HEK293T (cell line): ENCODE measurements at places on chromosomes 1 and 21.

DNA sequence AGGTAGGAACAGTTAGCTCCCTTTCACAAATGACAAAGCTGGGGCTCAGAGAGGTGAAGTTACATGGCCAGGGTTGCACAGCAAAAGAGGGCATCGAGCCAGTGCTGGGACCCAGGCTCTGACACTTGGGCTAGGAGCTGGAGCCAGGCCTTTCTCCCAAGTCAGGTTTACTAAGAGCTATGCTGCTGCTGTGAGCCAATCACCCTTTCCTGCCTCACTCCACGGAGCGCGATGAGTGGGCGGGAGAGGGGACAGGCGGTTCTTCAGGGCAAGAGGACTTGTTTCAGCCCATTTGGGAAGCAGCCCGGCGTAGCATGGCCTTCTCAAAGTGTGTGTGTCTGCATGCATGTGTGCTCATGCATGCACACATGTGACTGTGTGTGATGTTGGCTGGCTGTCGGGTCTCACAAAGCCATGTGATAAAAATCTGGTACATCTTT, 10.6 kb downstream of the ID3 start:
- no peak for DNase-seq

- no peak for DNase-seq
Measured at GRCh38 chr1:71930511-71930910, 351.8 kb downstream of the NEGR1 start.

- no peak for DNase-seq
Measured at GRCh38 chr1:56654126-56654923, 9.2 kb downstream of the PRKAA2 start.

DNA sequence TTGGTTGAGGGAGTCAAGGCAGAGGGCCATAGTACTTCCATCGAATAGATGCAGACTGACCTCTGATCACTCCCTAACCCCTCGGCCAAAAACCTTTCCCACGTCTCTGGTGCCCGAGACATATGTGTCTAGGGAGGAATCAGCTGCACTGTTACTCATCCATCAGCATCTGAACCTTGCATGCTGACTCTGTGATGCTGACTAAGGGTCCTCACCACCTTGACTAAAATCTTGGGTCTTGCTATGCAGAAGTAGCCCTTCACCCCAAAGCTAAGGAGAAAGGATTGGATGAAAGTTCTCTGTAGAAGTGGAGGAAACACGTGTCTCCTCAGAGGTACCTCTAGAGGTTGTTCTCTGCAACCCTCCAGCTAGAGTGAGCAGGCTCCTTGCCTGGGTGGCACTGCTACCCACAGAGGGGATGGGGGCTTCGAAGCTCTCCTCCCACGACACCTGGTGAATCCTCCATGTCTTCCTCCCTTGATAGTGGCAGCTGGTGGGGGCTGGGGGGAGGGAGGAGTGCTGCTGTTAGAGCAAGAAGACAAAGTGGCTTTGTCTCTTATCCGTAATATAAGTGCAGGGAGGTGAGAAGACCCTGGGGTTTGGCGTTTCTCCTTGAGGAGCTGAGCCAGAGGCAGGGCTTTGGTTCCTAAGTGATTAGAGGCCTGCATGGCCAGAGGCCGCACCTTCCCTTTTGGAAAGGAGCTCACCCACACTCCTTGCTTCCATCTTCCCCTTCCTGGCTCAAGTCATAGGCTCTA, 45.1 kb downstream of the ATP2B4 start:
- no peak for DNase-seq

DNA sequence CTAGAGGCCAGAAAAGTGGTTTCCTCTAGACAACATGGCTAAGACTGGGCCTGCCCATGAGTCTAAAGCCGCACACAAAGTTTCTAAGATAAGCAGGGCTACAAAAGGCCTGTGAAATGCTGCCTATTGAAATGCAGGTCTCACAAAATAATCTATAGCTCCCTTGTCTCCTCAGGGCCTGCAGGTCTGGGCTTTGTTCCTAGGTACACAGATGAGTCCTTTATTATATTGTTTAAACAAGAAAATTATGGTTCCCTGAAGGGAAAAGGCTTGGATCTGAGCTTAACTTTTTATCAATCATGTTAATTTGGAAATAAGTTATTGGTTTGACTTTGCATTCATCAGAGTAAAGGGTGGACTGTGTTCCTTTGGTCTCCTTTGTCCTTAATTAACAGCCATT, 413.4 kb upstream of the BEND5 start:
- DNase-seq: no peak

- DNase-seq: no peak
Measured at GRCh38 chr1:230509281-230509977, 83.3 kb upstream of the PGBD5 start.

GRCh38 chr1:165753934-165754333, 14.7 kb downstream of the TMCO1 start:
- no peak for DNase-seq

DNA sequence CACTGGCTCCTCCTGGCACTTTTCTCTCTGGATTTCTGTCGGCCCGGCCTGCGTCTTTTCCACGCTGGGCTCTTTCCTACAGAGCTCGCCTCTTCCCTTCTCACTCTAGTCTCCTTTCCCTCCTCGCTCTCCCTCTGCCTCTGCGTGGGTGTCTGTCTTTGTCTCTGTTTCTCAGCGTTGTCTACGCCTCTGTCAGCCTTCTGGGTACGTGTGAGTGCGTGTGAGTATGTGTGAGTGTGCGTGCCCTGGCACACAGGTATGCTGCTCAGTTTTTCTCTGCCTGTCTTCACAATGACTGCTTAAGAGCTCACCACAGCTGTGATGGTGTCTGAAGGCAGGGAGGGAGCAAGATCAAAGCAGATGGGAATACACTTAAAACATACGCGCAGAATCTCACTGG, 77.7 kb downstream of the KIRREL1 start:
- DNase-seq: no peak

GRCh38 chr1:905071-905749, 18.5 kb upstream of the SAMD11 start:
- DNase-seq: no peak

DNA sequence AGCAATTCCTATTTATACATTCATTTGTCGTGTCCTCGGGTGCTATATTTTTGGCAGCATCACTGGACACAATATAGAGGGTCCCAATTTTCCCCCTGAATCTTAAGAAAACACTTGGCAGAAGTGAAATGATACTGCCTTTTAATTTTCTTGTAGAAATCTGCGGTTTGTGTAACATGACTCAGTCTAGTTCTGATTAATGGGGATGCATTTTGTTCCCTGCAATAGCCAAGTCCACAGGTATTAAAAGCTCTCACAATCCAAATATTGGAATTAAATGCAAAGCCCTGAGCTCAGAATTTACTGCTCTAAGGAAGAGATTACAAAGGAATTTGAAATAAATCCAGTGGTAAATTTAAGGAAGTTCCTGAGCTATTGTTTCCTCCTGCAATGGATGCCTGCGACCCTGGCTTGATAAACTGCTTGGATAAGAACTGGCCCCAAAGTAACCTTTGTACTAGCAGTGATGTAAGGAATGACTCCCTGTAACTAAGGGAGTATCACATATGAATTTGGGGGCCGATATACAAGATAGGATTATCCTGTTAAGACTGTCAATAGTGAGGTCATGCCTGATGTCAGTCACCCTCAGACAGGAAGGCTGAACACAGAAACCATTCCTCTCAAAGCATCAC, 349.7 kb upstream of the C1orf87 start:
- no peak for DNase-seq

DNA sequence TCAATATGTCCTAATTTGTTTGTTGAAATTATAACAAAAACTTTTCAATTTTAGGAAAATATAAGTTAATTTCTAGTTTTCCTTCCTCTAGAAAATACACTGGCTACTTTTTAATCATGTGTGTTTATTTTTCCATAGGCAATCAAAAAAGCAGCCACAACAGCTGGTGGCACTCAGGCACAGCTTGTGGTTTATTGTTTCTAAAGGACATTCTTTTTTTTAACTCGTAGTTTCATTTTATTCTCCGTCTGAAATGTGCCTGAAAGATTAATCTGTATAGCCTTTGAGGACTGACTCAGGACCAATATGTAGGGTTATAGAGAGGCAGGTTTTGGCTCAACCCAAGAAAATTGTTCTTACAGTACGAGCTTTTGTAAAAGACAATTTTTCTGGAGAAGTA, 20.7 kb upstream of the STX12 start:
- no peak for DNase-seq

- no peak for DNase-seq
Measured at GRCh38 chr1:116693759-116694480, 26.4 kb upstream of the IGSF3 start.

GRCh38 chr21:33403128-33403785, at the start of gene IFNGR2:
IFNGR2 (plus strand) TSS chr21:33403413; CDS start chr21:33403544, 131 bp downstream.
- DNase-seq: peak; percentile 70

DNA sequence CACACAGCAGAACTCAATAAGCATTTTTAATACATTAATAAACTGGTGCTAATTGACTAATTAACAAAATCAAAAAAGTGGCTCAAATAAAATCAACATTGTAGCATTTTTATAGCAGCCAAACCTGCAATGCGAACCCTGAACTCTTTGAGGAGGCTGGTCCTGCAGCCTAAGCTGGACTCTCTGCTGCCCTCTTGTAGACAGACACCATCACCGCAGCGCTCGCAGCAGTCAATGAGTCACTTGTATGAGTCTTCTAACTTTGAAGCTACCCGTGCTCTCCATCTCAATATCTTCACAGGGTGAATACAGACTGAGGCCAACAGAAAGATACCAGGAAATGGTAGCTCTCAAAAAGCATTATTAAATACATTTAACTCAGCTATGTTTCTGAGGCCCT, 9.7 kb upstream of the KRTAP7-1 start:
- DNase-seq: peak; percentile 65

DNA sequence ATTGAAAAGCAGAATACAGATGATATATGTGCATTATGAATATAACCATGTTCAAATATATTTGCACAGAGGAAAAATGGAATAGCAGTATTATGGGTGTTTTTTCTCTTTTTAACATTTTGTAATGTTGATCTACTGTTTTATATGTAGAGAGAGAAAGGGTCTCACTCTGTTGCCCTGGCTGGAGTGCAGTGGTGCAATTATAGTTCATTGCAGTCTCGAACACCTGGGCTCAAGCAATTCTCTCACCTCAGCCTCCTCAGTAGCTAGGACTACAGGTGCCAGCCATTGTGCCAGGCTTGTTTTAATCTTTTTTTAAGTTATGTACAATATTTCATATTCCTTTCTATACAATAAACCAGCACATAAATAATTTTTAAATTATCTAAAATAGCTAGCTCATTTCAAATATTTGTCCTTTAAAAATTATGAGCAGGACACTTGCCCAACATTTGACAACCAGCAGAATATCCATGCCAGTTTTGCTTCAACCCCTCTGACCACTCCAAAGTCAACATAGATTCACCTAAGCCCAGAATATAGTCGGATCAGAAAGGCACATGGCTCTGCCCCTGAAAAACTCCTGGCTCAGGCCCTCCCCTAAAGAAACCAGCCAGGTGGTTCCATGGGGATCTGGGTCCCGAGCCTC, 29.8 kb downstream of the ZNF281 start:
- DNase-seq: no peak

- no peak for DNase-seq
Measured at GRCh38 chr21:20641241-20641640, 357.0 kb upstream of the NCAM2 start.

- DNase-seq: peak; percentile 59
Measured at GRCh38 chr1:24909388-24909898, 20.6 kb downstream of the RUNX3 start.

GRCh38 chr1:8356256-8357209, 38.6 kb downstream of the SLC45A1 start:
- DNase-seq: no peak

- no peak for DNase-seq
Measured at GRCh38 chr1:30275926-30276764, 447.2 kb downstream of the MATN1 start.

- DNase-seq: no peak
Measured at GRCh38 chr21:36904093-36904666, 62.3 kb downstream of the HLCS start.

DNA sequence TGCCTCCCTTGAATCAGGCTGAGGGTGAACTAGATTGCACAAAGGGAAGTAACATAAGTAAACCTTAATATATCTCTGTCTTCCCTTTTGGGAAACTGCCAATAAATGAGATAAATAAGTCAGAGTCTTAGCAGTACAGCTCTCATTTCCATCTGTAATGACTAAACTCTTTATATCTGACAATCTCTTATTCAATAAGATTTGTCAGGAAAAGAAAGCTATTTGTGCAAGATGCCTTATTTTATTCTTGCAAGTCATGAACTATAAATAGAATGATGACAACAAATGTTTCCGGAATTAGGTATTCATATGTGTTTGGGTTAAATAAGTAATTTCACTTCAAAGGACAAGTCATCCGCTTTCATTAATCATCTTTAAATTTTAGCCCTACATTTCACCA, 229.2 kb downstream of the PTGER3 start:
- no peak for DNase-seq

DNA sequence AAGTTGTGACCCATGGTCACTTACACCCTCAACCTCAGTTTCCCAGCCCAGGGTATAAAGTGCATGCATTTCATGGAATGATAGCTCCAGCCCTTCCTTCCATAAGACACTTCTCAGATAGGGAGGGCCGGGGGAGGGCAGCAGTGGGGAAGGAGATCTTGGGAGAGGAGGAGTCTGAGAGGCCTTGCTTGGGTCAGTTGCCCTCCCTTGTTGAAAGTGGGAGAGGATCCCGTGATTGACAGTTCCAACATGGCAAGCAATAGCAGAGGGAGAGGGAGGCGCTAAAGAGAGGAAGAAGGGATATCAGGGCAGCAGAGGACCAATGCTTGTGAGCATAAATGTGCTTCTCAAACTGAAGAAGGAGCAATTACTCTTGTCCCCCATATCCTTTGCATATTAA, 244.4 kb downstream of the CHRM3 start:
- DNase-seq: no peak

DNA sequence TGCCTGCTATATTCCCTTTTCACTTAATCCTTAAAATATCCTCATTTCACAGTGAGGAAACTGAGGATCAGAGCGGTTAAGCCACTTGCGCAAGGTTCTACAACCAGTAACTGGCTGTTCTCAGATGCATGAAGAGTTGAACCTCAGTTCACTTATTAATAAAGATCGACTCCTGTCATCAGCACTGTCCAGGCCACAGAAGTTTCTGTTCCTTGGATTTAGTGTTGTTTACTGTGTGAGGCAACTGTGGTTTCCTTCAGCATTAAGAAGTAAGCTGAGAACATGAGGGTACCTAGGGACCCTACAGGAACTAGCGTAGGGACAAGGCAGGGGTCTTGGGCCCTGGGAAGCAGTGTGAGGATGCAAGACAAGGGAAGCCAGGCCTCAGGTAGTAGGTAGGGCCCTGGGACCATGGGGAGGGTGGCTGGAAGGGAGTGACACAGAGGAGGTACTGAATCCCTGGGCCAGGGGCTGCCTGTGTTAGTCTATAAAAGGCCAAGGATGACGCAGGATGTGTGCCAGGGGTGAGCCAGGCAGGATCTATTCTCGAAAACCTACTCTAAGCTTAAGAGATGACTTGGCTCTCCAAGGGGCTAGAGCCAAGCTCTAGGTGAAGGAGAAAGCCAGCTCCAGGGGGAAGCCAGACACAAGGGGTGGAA, 181.2 kb upstream of the CSF3R start:
- DNase-seq: no peak

- DNase-seq: no peak
Measured at GRCh38 chr1:161274874-161275273, 16.3 kb downstream of the PCP4L1 start.

DNA sequence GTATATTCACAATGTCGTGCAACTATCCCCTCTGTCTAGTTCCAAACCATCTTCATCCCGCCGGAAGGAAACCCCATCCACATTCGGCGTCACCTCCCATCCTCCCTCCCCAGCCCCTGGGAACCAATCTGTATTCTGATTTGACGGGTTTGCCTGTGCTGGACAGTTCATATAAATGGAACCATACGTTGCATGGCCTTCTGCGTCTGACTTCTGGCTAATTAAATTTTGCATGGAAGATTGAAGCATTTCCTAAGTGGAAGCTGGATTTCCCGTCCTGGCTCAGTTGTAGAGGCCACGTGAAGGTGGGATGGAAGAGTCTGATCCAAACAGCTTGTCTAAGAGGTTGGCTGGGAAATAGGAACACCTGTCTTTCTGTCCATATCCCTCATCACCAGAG, 14.6 kb downstream of the SPSB1 start:
- DNase-seq: no peak
